Nephron progenitor cell (in vitro differentiated cells): ENCODE measurements at places on chromosomes 3 and 15.

DNA sequence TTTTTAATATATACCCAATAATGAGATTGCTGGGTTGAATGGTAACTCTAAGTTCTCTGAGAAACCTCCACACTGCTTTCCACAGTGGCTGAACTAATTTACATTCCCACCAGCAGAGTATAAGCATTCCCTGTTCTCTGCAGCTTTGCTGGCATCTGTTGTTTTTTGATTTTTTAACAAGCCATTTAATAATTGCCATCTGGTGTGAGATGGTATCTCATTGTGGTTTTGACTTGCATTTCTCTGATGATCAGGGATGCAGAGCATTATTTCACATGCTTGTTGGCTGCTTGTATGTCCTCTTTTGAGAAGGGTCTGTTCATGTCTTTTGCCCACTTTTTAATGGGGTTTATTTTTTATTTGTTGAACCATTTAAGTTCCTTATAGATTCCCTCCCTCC, 75.0 kb upstream of the EPHB3 start:
- H3K36me3 ChIP-seq = no peaks in the 10 kb centered on the region
- DNase-seq = no peak
- no peak overlapping the region for H3K27ac ChIP-seq
- no peaks in the 10 kb centered on the region for H3K4me1 ChIP-seq

GRCh38 chr15:72315706-72316370, 4.1 kb downstream of the CELF6 start:
- peaks cover 13% of the 10 kb centered on the region for H3K4me1 ChIP-seq
- peaks cover 76% of the 10 kb centered on the region for H3K27me3 ChIP-seq
- no peak overlapping the region for H3K4me3 ChIP-seq
- H3K27ac ChIP-seq = no peak overlapping the region
- DNase-seq = no peak

DNA sequence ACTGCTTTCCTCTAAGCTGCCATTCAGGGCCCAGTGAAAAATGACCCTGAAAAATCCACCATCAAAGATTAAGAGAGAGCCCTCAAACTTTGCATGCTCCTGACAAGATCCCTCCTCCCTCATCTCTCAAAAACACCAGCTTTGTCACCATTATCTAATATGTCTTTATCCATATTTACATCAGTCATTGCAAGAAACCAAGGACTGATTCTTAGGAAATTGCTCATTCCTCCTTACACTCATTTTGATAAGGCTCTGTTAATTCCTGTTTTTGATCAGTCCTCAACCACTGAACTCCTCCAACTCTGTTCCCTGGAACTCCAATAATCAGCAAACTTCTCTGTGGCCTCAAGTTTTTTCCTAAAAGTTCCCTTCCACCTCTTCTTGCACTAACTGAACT, 51.8 kb downstream of the CD200 start:
- H3K27me3 ChIP-seq = peaks cover 10% of the 10 kb centered on the region
- H3K36me3 ChIP-seq = no peaks in the 10 kb centered on the region
- H3K4me3 ChIP-seq = no peak overlapping the region
- H3K27ac ChIP-seq = no peak overlapping the region

DNA sequence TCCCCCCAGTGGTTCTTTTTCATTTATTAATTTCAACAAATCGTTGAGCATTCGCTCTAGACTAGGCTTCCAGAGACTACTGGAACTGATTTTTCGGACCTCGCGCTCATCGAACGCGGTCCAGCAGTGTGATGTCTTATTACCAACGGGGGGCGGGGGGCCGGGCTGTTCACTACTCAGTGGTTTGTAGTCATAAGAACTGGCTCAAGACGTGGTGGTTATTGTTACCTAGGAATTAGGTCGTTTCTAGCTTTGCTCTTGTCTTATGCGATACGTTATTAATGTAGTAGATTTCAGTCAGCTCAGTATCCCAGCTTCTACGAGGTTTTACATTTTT, 858 bp downstream of the RBM5 start:
- peak; percentile 33 for DNase-seq
- H3K27ac ChIP-seq = peak overlapping the region; percentile 94
- H3K27me3 ChIP-seq = peaks cover 3% of the 10 kb centered on the region
- peak overlapping the region; percentile 99 for H3K4me3 ChIP-seq
- peaks cover 26% of the 10 kb centered on the region for H3K4me1 ChIP-seq

GRCh38 chr15:99399061-99399460, 147.8 kb downstream of the LRRC28 start:
- no peaks in the 10 kb centered on the region for H3K27me3 ChIP-seq
- peaks cover 39% of the 10 kb centered on the region for H3K4me1 ChIP-seq
- no peak overlapping the region for H3K27ac ChIP-seq
- H3K36me3 ChIP-seq = no peaks in the 10 kb centered on the region
- no peak overlapping the region for H3K4me3 ChIP-seq

- H3K4me3 ChIP-seq = no peak overlapping the region
- no peak for DNase-seq
- no peak overlapping the region for H3K27ac ChIP-seq
These were observed 176.3 kb upstream of the LMCD1 start for GRCh38 chr3:8325306-8325705.

- peaks cover 18% of the 10 kb centered on the region for H3K4me1 ChIP-seq
- DNase-seq = no peak
- peaks cover 38% of the 10 kb centered on the region for H3K36me3 ChIP-seq
- no peak overlapping the region for H3K4me3 ChIP-seq
These were observed 11.8 kb downstream of the AAGAB start for GRCh38 chr15:67242708-67243111.

GRCh38 chr3:6444888-6445658, 415.8 kb upstream of the GRM7 start:
- no peak overlapping the region for H3K4me3 ChIP-seq
- no peak overlapping the region for H3K27ac ChIP-seq
- H3K4me1 ChIP-seq = no peaks in the 10 kb centered on the region
- no peaks in the 10 kb centered on the region for H3K27me3 ChIP-seq
- no peaks in the 10 kb centered on the region for H3K36me3 ChIP-seq

- no peak for DNase-seq
- no peak overlapping the region for H3K27ac ChIP-seq
- H3K4me3 ChIP-seq = no peak overlapping the region
- H3K4me1 ChIP-seq = peaks cover 31% of the 10 kb centered on the region
- H3K27me3 ChIP-seq = peaks cover 4% of the 10 kb centered on the region
These were observed 232.5 kb upstream of the ST8SIA2 start for GRCh38 chr15:92161039-92161670.

DNA sequence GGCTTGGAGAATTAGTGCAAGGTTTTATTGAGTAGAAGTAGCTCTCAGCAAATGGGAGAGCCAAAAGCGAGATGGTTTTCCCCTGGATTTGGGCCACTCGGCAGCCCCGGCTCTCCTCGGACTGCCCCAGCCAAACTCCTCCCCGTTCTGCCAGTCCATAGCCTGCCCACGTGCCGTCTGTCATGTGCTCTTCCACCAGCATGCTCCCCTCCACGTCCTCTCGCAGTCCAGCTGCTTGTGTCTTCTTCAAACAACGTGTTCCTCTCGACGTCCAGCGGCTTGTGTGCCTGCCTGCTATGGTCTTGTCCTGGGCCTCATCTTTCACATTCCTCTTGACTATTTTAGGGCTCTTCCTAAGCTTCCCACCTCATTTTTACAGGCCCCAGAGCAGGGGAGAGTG, 16.7 kb upstream of the SECISBP2L start:
- peak; percentile 5 for DNase-seq
- no peaks in the 10 kb centered on the region for H3K36me3 ChIP-seq
- H3K27me3 ChIP-seq = peaks cover 6% of the 10 kb centered on the region
- no peaks in the 10 kb centered on the region for H3K4me1 ChIP-seq

DNA sequence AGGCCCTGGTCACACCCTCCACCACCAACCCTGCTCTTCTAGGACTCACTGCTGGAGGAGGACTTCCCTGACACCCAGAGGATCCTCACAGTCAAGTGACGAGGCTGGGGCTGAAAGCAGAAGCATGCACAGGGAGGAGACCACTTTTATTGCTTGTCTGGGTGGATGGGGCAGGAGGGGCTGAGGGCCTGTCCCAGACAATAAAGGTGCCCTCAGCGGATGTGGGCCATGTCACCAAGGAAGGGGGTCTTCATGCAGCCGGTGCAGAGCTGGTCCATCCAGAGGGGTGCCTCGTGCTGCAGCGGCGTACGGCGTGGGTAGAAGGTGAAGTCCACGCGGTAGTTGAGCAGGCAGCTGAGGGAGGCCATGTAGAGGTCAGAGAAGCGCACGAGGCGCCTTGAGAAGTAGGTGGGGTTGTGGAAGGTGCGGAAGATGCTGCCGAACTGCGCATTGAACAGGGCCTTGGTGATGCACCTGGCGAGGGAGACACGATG, 9.4 kb downstream of the NT5DC2 start:
- H3K4me3 ChIP-seq = no peak overlapping the region
- peak overlapping the region; percentile 29 for H3K27ac ChIP-seq
- H3K36me3 ChIP-seq = peaks cover 32% of the 10 kb centered on the region
- no peak for DNase-seq

DNA sequence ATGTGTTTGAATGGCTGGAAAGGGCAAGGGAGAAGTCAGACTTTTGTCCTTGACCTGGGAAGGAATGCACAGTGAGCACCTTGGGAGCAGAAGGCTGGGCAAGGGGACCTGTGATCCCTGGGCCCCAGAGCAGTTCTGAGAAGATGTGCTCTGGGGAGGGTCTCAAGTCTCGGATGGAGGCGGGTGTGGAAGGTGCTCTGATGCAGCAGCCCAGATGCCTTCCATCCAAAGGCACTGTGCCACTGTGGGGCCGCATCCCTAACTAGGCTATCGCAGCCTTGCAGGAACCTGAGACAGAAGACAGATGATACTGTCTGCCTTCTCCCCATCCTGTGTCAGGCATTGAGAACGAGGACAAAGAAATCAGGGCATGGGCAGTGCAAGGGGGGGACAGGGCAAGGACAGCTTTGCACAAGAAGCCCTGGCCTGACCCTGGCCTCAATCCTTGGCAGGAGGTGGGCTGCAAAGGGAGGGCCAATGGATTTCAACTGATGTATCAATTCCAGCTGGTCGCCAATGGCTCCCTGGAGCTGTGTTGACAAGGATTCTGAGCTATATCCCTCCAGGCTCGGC, 14.6 kb upstream of the PRKCD start:
- no peak for DNase-seq
- no peak overlapping the region for H3K27ac ChIP-seq
- H3K27me3 ChIP-seq = peaks cover 7% of the 10 kb centered on the region
- no peaks in the 10 kb centered on the region for H3K36me3 ChIP-seq

DNA sequence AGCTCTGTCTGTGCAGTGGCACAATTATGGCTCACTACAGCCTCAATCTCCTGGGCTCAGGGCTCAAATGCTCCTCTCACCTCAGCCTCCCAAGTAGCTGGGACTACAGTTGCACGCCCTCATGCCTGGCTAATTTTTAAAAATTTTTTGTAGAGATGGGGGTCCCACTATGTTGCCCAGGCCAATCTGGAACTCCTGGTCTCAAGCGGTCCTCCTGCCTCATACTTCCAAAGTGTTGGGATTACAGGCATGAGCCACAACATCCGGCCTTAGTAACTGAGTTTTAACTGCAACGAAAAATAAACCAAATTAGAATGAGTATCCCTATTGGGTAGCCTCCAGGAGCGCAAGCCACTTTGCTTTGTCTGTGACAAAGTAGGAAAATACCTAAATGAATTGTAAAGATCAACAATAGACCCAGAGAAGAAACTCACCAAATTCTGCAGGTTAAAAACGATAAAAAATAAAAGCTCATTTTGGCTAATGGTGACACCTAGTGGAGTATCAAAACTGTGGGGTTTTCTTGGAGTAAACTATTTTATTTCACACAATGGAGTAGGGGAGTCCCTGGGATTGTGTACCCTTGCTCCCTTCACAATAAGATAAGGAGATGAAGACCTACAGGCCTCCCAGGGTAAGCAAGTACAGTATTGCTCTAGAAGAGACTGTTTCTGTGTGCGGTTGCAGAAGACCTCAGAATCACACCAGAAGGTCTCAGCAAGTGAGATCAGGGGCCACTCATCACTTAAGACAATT, 21.0 kb upstream of the CA12 start:
- peaks cover 7% of the 10 kb centered on the region for H3K27me3 ChIP-seq
- peaks cover 47% of the 10 kb centered on the region for H3K4me1 ChIP-seq
- no peaks in the 10 kb centered on the region for H3K36me3 ChIP-seq
- no peak overlapping the region for H3K4me3 ChIP-seq
- H3K27ac ChIP-seq = peak overlapping the region; percentile 64

DNA sequence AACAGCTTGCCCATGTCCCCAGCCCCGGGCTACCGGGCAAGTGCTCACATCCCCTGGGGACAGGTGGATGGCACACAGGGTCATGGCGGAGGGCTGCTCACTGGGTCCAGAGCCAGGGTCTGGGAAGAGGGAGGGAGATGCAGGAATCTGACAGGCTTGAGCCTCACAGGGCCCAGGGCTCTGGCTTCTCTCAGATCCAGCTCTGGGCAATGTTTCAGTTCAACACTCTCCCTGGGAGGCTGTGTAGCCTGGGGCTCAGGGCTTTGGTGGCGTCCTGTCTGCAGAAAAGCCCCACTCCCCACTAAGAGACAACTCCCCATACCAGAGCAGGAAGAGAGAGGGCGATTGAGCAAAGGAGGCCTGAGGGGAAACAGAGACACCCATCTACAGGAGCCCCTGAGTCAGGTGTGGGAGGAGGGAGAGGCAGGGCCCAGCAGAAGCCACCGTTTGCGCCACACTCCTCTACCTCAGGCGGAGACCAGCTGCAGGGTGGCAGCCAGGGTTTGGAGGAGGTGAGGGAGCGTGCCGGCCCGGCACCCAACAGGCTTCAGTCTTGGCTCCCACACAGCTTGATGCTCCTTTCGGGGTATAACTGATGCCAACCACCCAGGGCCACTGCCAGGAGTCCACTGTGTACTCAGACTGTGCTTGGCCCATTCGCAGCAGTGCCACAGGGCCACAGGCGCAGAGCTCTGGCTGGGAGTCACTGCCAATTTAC, 16.8 kb upstream of the SRP14 start:
- no peak overlapping the region for H3K4me3 ChIP-seq
- H3K4me1 ChIP-seq = peaks cover 73% of the 10 kb centered on the region
- no peaks in the 10 kb centered on the region for H3K36me3 ChIP-seq
- peaks cover 9% of the 10 kb centered on the region for H3K27me3 ChIP-seq

- no peak for DNase-seq
- H3K36me3 ChIP-seq = no peaks in the 10 kb centered on the region
- H3K4me1 ChIP-seq = peaks cover 8% of the 10 kb centered on the region
- H3K27ac ChIP-seq = no peak overlapping the region
- no peaks in the 10 kb centered on the region for H3K27me3 ChIP-seq
These were observed 3.6 kb upstream of the CLDN16 start for GRCh38 chr3:190384309-190384756.

DNA sequence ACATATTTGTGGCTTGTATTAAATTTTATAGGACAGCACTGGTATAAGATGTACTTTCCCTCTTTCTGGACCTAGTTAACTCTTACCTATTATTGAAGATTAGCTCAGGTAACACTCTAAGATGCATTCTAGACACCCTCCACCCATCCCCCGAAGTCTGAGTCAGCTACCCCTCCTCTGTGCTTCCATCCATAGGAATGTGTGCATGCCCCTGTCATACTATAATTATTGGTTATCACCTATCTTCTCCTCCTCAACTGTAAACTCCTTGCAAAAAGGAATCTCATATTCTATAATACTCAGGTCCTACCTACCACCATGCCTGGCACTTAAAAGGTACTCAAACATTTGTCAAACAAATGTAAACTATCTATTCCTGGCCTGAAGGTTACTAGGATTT, 3.0 kb downstream of the PEAK1 start:
- H3K4me3 ChIP-seq = no peak overlapping the region
- H3K27ac ChIP-seq = no peak overlapping the region
- peaks cover 9% of the 10 kb centered on the region for H3K27me3 ChIP-seq

GRCh38 chr3:123096731-123097130, 29.9 kb downstream of the PDIA5 start:
- DNase-seq = no peak
- H3K27ac ChIP-seq = peak overlapping the region; percentile 90
- H3K4me3 ChIP-seq = no peak overlapping the region
